ENCODE measurements at places on chromosomes 2 and 18. TPM values are rescaled to one million over a fixed set of nuclear protein-coding genes. Genes with fewer than 3 reads are reported as not detected.

GRCh38 chr2:10471046-10471571 is 23.0 kb upstream of the ODC1 start:
- DNase-seq = no peak

- peak; percentile 26 for DNase-seq
Measured at GRCh38 chr2:159661286-159661685, 44.9 kb upstream of the BAZ2B start.

- no peak for DNase-seq
Measured at GRCh38 chr18:59038295-59039039, 101.2 kb upstream of the SEC11C start.

GRCh38 chr18:67310826-67311225 is 205.7 kb downstream of the DSEL start:
- DNase-seq = peak; percentile 13

- peak; percentile 67 for DNase-seq
Measured at GRCh38 chr2:105398336-105399206, at the start of gene FHL2. FHL2 (minus strand) TSS chr2:105399051; CDS start chr2:105386516, 12,535 bp downstream.

DNA sequence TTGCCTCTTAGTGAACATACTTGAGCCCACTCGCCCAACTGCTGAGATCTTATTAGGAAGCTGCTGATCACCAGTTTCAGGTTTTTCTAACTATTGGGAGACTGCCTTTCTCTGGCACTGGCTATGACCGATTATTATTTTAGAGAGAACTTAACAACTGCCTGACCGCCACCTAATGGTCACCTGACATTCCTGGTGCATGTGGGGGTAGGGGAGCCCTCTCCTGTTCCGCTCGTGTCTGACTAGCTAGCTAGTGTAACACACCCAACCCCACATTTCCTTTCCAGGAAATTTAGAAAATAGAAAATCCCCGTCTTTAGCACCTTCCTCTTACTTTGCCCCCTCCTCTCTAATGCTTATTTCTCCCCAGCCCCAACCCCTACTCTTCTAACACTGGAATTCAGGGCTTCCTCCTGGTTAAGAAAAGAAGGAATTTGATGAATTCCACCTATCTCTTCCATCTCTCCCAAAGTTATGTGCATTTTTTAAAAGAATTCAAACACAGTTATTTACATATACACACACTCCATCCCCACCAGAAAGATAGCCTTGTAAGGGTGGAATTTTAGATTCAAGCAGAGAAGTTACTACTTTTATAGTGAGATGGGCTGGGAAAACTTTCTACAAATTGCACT is 19.4 kb upstream of the DNER start:
- DNase-seq = no peak

The GPC1 gene
- 252 TPM for total RNA-seq

The ANKRD29 gene
- 0.70 TPM for total RNA-seq

All from astrocyte (in vitro differentiated cells and primary cell).